ENCODE measurements at places on chromosomes 6 and 20. TPM values are rescaled to one million over a fixed set of nuclear protein-coding genes. Genes with fewer than 3 reads are reported as not detected.
A peak's percentile ranks its signal among the peaks of the same experiment; 100 is the strongest.

The EYS gene
- total RNA-seq: under 0.01 TPM

The KIFC1 gene
- 3.2 TPM for total RNA-seq

The ECT2L gene
- under 0.01 TPM for total RNA-seq

The SLC17A1 gene
- not detected for total RNA-seq

The GHRH gene
- not detected for total RNA-seq

The SLC2A4RG gene
- total RNA-seq: 29.5 TPM

The STMND1 gene
- not detected for total RNA-seq

The NKAIN4 gene
- not detected for total RNA-seq

The PPP1R3G gene
- total RNA-seq: 3.3 TPM

The FAM229B gene
- 11.6 TPM for total RNA-seq

The SLC35D3 gene
- not detected for total RNA-seq

The ARG1 gene
- not detected for total RNA-seq

The SRMS gene
- total RNA-seq: not detected

The VSX1 gene
- total RNA-seq: not detected

The MAP7 gene
- total RNA-seq: 1.8 TPM

The IL17F gene
- not detected for total RNA-seq

The MROH8 gene
- total RNA-seq: 1.8 TPM

The CTSA gene
- total RNA-seq: 157 TPM

GRCh38 chr6:136547336-136547735 is 2.9 kb downstream of the MAP7 start:
- peak; percentile 93 for DNase-seq

GRCh38 chr6:24980507-24981385 is 45.0 kb upstream of the RIPOR2 start:
- DNase-seq: no peak

GRCh38 chr20:6866741-6867140 is 99.3 kb downstream of the BMP2 start:
- DNase-seq: no peak

DNA sequence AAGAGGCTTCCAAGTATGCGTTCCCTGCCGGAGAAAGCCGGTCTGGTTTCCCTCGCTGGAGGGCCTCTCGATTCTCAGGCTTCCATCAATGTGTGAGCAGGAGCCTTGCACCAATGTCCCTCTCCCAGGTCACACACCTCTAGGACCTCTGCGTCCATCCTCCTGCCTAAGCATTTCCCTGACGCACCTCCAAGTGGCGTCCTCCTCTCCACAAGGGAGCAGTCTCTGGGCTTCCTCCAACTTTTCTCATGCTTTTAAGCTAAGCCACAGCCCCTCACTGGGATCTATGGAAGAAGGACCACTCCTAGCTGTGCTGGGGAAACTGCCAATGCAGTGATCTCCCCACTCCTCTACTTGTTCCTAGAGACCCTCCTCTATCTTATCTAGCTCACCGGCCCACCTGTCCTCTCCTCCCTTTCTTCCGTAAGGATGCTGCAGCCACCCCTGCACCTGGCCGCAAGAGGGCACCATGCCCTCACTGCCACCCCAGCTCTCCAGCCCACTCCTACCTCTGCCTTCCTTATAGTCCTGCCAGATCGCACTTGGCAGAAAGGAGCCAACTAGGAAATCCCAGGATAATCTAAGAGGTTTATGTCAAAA is 258.7 kb downstream of the LRFN2 start:
- peak; percentile 11 for DNase-seq

DNA sequence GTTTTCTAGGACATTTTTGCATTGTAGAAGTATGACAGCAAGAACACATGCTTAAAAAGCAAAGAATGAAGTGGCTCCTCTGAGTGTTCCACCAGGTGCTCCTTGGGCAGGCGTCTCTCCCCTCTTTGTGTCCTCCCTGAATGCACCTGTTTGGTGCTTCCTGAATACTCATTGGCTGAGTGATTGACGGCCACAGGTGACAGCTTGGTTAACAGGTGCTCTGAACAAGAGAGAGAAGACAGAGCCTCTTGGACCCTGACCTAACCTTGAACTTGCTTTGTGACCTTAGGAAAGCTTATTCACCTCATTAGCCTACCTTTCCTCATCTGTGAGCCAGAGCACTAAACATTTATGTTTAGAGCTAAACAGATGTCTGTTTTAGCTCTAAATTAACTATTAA is 93.7 kb downstream of the TULP4 start:
- DNase-seq: no peak

DNA sequence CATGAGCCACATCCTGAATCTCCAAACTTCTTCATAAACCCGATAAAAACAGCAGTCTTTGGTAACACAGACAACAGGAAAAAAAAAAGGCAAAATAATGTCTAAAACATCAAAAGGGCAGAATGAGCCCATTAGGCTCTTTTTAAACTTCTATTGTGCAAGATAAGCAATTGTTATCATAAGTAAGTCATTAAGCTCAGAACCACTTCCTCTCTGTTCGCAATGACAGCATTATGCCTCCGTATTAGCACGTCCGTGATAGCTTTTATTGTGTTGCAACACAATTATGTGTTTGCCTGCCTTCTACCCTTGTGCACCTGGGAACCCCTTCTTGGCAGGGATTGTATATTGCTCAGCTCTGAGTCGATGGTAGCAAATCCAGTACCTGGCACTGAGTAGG is 147.1 kb downstream of the LRFN2 start:
- DNase-seq: no peak

- DNase-seq: peak; percentile 72
Measured at GRCh38 chr6:30044630-30045029, 16.4 kb upstream of the POLR1H start.

GRCh38 chr20:60764328-60764727 is 487.7 kb upstream of the CDH4 start:
- no peak for DNase-seq

DNA sequence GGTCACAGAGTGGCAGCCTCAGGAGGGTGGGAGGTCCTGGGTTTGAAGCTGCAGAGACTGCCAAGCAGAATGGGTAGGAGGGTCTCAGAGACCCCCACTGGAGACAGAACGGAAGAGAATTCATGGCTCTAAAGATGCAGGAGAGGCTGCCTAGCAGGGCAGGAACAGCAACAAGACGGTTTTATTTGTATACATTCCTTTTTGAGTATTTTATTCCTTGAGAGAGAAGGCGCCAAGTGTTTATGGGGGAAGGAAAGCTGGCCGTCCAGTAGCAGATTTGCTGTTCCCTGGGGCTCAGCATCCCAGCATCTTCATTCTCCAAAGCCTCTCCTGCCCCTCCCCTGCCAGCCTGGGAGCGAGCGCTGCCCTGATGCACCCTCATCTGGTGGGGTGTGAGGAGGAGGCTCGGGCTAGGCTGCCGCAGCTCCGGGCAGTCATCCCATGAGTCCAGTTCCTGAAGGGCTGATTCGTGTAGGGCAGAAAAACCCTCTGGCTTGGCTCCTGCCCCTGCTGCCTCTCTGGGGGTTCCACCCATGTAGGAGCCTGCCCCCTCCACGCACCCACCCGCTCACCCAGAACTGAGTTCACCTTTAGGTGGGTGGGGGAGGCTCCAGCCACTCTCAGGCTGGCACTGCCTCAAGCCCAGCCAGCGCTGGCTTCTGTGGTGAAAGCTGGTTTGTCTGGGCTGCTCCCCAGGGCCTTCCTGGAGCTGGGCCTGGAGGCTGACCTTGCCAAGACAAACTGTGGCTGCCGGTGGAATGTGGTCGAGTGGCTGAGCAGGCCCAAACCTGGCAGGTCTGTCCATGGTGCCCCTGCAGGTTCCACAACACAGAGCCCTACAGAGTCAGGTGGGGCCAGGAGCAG is 32.4 kb downstream of the CPXM1 start:
- peak; percentile 95 for DNase-seq

DNA sequence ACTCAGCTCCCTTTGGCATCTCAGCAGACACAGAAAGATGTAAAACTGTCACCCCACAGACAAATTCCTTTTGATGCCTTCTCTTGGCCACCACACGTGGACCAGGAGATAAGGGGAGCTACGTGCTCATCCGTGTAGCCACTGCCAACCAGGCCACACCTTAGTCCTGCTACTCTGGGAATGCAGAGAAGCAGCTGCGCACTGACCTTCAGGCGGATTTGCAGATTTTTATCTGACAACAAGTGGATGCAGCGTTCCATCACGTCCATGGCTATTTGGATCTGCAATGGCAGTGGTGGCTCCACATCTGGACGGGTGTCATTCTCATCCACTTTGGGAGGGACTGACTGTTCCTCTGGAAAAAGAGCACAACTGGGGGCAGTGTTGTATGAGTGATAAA is 30.8 kb downstream of the TTI1 start:
- DNase-seq: no peak

DNA sequence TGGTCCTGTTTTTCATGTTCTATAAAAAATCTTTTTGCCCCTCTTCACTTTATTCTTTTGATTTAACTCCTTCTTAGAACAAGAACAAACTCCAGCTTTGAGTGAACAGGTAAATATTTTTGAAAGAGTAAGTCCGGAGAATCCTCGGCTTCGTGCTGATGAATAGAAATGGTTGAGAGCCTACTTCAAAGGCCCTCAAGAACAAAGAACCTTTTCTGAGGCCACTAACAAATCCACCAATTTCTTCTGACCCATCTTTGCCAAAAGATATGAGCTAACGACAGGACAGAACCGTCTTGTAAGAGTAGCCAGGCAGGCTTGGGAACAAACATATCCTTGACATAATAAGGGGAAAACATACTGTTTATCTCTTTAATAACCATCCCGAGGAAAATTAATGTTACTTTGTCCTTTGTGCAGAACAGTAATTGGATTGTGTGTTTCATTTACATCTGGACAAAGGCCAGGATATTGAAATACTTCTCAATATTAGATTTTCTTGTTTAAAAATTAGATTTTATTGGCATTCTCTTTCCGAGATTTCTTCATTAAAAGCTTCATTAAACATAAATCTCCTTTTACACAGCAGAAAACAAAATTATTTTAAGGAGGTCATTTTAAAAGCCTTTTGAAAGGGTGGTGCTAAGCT is 52.9 kb downstream of the NOX3 start:
- DNase-seq: no peak

GRCh38 chr6:2950713-2951112 is 20.7 kb downstream of the SERPINB6 start:
- DNase-seq: no peak

GRCh38 chr20:43765916-43766315 is 39.1 kb upstream of the GTSF1L start:
- no peak for DNase-seq

GRCh38 chr6:131765804-131766135 is 42.0 kb upstream of the ENPP1 start:
- no peak for DNase-seq
